Neural crest cell (in vitro differentiated cells): ENCODE measurements at places on chromosomes 13 and 19.
A peak's percentile ranks its signal among the peaks of the same experiment; 100 is the strongest.

- peaks cover 33% of the 10 kb centered on the region for H3K4me1 ChIP-seq
- H3K27ac ChIP-seq, result no peak overlapping the region
- H3K4me3 ChIP-seq, result no peak overlapping the region
- H3K27me3 ChIP-seq, result peaks cover 10% of the 10 kb centered on the region
These were observed 26.9 kb upstream of the IGFL4 start for GRCh38 chr19:46067691-46068090.

- H3K4me1 ChIP-seq, result peaks cover 12% of the 10 kb centered on the region
- H3K36me3 ChIP-seq, result peaks cover 3% of the 10 kb centered on the region
- DNase-seq, result no peak
- no peak overlapping the region for H3K27ac ChIP-seq
- H3K4me3 ChIP-seq, result no peak overlapping the region
These were observed 181.8 kb downstream of the TBC1D4 start for GRCh38 chr13:75299913-75300862.

GRCh38 chr13:41398494-41399170, 58.7 kb upstream of the RGCC start:
- no peak for DNase-seq
- H3K4me1 ChIP-seq, result no peaks in the 10 kb centered on the region
- H3K4me3 ChIP-seq, result peak overlapping the region; percentile 50
- H3K27me3 ChIP-seq, result no peaks in the 10 kb centered on the region
- no peaks in the 10 kb centered on the region for H3K36me3 ChIP-seq

DNA sequence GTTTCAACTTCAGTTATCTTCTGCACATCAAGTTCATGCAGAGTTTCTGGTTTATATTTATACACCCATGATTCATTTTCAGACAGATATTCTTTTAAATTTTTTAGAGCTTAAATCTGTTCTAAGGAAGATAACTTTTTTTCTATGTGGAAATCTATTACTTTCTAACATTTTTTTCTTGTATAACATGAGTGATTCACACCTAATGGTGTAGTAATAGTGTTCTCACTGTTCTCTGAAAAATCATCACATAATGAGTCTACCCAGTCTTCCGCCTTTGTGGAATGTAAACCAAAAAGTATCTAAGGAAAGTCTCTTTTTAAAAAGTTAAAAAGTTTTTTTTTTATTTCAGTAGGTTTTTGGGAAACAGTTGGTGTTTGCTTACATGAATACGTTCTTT, 70.8 kb downstream of the FNDC3A start:
- H3K36me3 ChIP-seq, result peaks cover 29% of the 10 kb centered on the region
- no peak overlapping the region for H3K27ac ChIP-seq
- no peak for DNase-seq
- H3K4me1 ChIP-seq, result no peaks in the 10 kb centered on the region
- H3K27me3 ChIP-seq, result no peaks in the 10 kb centered on the region

DNA sequence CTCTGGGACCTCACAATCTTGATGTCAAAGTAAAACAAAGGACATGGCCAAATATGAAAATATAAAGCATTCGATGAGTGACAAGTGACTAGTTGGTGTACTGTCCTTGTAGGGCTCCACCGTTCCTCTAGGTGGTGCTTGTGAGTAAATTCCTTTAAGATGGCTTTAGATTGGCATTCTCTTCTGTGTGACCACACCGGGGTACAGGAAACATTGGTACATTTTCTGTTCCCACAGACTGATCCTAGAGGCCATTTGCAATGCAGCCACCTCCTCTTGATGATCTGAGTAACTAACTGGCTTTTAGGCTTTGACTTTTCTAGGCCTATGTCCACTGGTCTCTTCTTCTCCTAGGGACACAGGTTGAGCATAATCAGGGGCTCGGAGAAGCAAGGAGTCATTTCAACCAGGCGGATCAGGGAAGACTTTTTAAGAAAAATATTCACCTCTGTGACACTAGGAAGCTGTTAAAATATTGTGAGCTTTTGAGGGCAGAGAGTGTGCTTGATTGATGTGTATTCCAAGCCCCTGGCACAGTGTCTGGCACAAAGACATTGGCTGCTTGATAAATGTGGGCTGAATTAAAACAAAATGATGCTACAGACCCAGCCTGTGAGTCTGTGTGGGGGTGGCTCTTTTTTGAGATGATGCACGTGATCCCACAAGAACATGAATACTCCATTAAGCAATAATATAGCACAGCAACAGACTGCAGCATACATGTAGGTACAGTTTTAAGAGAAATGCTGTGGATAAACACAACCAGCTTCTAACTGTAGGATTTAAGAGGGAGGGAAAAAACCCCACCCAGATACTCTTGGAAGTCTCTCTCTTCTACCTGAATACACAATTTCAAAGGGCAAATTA, 21.0 kb downstream of the EPSTI1 start:
- DNase-seq, result peak; percentile 15
- H3K27me3 ChIP-seq, result no peaks in the 10 kb centered on the region
- no peak overlapping the region for H3K4me3 ChIP-seq
- H3K36me3 ChIP-seq, result no peaks in the 10 kb centered on the region
- H3K27ac ChIP-seq, result no peak overlapping the region
- H3K4me1 ChIP-seq, result peaks cover 3% of the 10 kb centered on the region
